Stomach (tissue), 19 donors: ENCODE measurements at places on chromosomes 2 and 18. TPM values are rescaled to one million over a fixed set of nuclear protein-coding genes. Genes with fewer than 3 reads are reported as not detected.

PDCD1 gene
- total RNA-seq, result 2.2 TPM

STARD7 gene
- 30.3 TPM for total RNA-seq

FAM237A gene
- not detected for total RNA-seq

C2orf80 gene
- not detected for total RNA-seq
